NT2/D1 (cell line): ENCODE measurements at places on chromosomes 12 and 14.

GRCh38 chr14:69643430-69644200 lies 32.2 kb downstream of the SUSD6 start:
- no peak for DNase-seq

- no peak for DNase-seq
These were observed 768.5 kb downstream of the MED13L start for GRCh38 chr12:115508990-115509389.

- no peak for DNase-seq
These were observed 33.4 kb downstream of the TMTC1 start for GRCh38 chr12:29750131-29750927.

DNA sequence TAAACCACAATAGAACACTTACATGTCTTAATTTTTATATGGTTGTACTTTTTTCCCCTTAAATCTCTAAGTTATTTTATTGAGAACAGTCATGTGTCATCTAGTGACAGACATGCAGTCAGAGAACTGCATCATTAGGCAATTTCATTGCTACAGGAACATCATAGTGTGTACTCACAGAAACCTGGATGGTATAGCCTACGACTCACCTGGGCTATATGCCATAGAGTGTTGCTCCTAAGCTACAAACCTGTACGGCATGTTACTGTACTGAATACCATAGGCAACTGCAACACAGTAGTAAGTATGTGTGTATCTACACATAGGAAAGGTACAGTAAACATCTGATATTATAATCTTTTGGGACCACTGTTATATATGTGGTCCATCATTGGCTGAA lies 557.6 kb downstream of the PRKD1 start:
- no peak for DNase-seq

- DNase-seq: no peak
These were observed 20.3 kb downstream of the MTA1 start for GRCh38 chr14:105439710-105440553.

DNA sequence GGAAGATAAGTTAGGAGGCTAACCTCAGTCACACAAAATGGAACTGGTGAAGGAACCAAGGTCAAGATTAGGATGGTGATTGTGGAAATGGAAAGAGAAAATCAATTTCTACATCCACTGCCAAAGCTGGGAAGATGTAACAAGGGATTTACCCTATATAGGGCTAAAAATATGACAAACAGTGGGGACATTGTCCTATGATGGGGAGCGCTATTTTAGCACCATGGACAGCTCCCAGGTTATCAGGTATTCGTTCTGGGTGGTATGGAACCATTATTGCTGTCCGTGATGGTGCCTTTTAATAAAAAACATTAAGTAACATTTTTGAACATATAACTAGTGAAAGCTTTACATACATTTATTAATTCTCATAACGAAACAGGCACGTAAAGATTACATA lies 124.0 kb downstream of the NDUFA12 start:
- DNase-seq: no peak

- no peak for DNase-seq
These were observed 4.2 kb upstream of the HRK start for GRCh38 chr12:116885491-116885890.

GRCh38 chr14:73764406-73765280 lies 50.5 kb upstream of the PNMA1 start:
- no peak for DNase-seq

- DNase-seq: no peak
These were observed 78.0 kb downstream of the SRGAP1 start for GRCh38 chr12:63922474-63922873.

DNA sequence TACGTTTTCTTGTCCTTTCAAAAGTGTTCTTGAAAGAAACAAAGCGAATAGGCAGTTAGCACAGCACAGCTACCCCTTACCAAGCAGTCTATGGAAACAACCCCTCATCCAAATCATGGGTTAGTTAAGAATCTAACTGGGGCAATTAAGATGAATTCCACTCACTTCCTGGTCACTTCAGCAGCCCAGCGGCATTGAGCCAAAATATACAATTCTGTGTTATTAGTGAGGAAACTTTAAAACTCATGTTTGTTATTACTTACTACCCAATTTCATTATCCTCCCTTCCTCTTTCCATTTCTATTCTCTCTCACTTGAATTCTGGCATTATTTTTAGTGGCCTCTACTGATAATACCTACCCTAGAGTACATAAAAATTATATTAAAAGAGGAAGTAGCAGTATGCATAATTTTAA lies 121.4 kb downstream of the PPHLN1 start:
- no peak for DNase-seq

- DNase-seq: no peak
These were observed 85.8 kb upstream of the WSCD2 start for GRCh38 chr12:108043286-108043685.

- DNase-seq: peak; percentile 33
These were observed 151.1 kb downstream of the DACT1 start for GRCh38 chr14:58788655-58789503.

- no peak for DNase-seq
These were observed 38.3 kb downstream of the ATF7IP start for GRCh38 chr12:14403711-14404196.

DNA sequence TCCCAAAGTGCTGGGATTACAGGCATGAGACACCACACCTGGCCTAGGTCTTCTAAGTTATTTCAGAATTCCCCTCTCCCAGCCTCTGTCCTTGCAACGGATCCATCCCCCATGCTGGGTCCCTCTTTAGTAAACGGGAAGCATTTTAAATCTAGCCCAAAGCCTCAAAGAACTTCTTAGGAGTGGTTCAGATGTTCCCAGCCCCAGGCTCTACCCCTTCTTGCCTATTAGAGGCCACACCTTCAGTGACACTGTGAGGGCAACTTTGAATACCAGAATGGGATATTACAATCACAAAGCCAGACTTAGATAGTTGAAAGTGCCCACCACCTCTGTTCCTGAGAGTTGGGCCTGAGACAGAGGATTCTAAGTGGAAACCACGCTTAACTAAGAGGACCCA lies 18.1 kb upstream of the SPPL3 start:
- DNase-seq: peak; percentile 84

GRCh38 chr12:129025055-129025454 lies 171.8 kb downstream of the GLT1D1 start:
- no peak for DNase-seq

- DNase-seq: no peak
These were observed 44.4 kb downstream of the SLC8B1 start for GRCh38 chr12:113290506-113290905.

- peak; percentile 59 for DNase-seq
These were observed 6.3 kb downstream of the CLEC2A start for GRCh38 chr12:9925705-9926393.

- no peak for DNase-seq
These were observed 19.4 kb downstream of the MAP3K9 start for GRCh38 chr14:70789961-70790360.

DNA sequence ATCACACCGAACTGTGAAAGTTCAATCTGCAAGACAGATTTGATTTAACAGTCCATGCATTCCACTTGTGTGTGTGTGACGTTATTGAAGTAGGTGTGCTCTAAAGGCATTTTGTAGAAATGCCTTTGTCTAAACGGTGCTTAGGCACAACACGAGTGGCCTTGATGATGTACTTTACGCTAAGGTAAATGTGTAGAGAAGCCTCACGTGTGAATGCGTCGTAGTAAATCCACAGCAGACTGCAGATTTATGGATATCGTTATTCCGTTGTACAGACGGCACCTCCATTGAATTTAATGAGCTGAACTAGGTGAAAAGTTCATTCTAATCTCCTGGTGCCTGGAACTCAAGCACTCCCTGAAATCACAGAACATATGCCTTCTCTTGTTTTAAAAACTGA lies 202.8 kb upstream of the STXBP6 start:
- DNase-seq: no peak

DNA sequence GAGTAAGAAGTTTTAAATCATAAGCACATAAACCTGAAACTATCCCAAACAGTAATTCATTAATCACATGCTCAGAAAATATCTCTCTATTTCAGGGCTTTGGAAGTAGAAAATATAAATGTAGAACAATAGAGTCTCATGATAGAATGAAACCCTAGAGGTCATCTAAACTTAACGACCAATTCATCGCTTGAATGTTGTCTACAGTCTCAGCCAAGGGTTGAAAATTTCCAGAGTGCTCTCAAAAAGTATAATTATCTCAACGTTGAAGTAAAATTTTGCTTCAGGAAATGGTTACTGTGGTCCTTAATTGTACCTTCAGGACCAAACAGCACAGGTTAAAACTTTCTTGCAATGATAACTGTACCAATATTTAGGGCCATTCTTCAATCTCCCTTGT lies 1053.6 kb upstream of the SEL1L start:
- no peak for DNase-seq

DNA sequence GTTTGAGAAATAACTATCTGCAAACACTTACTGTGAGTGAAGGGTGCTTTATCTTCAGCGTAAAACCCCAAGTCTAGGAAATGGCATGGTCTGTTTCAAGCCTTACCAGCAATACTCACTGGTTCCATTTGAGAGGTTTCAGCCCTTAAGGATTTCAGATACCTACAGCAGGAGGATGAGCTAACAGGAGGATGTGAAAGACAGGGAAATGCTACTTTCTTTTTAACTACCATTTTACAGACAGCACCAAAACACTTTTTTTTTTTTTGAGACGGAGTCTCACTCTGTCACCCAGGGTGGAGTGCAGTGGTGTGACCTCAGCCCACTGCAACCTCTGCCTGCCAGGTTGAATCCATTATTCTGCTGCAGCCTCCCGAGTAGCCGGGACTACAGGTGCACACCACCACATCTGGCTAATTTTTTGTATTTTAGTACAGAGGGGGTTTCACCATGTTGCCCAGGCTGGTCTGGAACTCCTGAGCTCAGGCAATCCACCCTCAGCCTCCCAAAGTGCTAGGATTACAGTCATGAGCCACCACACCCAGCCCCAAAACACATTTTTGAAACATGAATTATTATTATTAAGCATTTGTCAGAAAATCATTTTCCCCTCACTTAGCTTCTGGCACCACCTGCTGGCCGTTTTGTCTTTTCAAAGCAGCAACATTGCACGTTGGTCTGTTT lies 4.6 kb downstream of the MTRFR start:
- DNase-seq: no peak

DNA sequence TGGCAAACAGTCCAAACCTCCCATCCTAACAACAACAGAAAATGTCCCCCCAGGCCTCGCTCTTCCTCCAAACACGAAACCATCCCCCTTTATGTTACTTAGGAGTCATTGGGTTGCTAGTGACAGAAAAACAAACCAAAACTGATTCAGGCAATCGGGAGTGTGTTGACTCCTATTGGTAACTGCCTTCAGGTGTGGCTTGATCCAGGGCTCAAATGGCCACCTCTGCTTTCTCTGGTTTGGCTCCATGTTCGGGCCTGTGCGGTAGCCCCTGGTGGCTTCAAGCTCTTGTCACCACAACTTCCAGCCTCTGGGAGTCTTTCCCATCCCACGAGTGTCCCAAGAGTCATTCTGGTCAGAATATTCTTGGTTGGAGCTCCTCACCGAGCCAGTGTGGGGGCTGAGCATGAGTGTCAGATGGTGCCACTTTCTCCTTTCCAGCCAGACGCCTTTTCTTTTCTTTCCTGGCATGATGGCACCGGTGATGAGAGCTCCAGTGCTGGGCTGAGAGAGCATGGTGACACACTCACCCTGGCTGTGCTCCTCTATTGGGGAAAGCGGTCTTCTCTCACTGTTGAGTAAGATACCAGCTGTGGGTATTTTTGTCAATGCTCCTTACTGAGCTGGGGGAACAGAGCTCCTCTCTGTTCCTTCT lies 38.6 kb downstream of the NOC4L start:
- DNase-seq: no peak

GRCh38 chr12:96020314-96021003 lies 14.9 kb downstream of the LTA4H start:
- DNase-seq: no peak

DNA sequence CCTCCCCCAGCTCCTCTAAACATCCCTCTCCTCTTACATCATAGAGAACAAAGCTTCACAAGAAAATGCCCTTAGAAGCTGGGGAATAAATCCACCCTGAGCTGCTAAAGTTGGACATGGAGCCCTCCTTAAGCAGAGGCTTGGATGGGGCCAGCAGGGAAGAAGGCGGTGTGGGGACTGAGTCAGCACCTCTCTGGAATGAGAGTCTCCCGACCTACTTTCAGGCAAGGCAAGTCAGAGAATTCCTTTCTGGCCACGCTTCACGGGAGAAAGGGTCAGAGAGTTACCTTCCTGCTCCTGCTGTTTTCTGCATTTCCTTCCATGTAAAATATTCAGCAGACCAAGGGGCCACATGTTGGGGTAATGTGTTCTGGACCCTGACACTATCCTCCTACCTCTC lies 113.3 kb upstream of the PRB2 start:
- DNase-seq: peak; percentile 52

DNA sequence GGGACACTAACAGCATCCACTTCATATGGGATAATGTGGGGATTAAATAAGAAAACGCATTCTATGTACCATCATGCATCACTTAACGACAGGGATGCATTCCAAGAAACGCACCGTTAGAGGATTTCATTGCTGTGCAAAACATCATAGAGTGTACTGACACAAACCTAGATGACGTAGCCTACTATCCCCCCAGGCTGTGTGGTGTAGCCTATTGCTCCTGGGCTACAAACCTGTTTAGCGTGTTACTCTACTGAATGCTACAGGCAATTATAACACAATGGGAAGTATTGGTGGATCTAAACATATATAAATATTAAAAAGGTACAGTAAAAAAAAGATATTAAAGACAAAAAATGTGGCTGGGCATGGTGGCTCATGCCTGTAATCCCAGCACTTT lies 230.6 kb downstream of the KSR2 start:
- DNase-seq: no peak

DNA sequence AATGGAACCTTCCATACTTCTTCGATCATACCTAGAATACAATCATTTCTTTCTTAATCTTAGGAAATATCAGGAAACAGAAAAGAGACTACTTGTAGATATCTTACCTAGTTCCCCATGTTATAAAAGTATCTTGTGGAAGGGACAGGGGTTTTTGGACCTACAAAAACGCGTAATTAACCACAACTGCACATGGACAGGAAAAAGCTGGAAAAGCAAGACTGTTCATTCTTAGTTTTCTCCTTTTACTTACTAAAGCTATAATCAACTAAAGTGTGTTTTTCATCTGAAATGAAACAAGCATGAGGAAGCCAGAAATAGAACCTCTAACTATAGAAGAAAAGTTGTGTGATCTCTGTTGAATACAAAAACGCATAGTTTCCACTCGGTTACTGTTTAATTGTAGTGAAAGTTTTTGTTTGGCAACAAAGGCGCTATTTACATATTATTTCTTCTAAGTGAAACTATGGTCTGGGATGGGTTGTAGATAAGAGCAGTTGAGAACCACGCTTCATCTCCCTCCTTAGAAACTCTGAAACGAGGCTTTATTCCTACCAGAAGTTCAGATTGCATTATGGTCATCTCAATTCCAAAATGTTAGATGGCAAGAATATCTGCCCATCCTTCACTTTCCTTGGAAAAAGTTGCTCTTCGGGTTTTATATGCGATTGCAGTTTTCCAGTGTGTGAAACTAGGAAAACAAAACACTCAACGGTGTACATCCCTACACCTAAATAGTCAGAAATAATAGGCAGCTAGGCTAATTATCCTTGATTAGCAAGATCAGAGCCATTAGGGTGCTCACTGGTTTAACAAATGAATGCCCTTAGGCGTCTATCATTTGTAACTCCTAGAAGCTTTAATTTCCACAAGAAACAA lies 1.1 kb downstream of the BCAT1 start:
- no peak for DNase-seq

- DNase-seq: no peak
These were observed 76.2 kb downstream of the ETV6 start for GRCh38 chr12:11725686-11726085.
